ENCODE measurements at places on chromosomes 3 and 15.
A peak's percentile ranks its signal among the peaks of the same experiment; 100 is the strongest.

DNA sequence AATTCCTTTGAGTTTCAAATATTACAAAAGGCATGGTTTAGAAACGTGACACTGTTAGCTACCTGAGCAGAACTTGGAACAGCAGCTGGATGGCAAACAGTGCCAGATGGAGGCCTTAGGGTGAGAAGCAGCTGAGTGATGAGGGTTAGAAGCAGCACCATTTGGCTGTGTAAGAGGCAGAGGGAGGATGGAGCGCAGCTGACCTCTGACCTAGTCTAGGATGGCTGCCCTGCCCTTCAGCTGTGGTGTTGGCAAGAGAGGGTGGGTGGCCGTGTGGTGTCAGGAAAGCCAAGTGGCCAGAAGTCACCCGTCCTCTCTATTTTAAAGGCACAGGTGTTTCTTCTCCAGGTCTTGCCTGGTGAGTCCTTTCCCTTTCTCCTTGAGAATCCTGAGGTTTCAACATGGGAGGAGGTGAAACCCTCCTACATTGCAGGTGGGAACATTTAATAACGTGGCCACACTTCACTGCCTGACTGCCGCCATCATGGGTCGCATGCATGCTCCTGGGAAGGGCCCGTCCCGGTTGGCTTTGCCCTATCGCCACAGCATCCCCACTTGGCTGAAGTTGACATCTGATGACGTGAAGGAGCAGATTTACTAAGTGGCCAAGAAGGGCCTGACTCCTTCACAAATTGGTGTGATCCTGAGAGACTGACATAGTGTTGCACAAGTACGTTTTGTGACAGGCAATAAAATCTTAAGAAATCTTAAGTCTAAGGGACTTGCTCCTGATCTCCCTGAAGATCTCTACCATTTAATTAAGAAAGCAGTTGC lies 17.6 kb downstream of the BCL2L10 start:
- peak; percentile 98 for DNase-seq

- DNase-seq, result no peak
Measured at GRCh38 chr3:84820126-84820525, 138.7 kb upstream of the CADM2 start.

GRCh38 chr15:96331945-96332636 lies 1.6 kb downstream of the NR2F2 start:
- no peak for DNase-seq

DNA sequence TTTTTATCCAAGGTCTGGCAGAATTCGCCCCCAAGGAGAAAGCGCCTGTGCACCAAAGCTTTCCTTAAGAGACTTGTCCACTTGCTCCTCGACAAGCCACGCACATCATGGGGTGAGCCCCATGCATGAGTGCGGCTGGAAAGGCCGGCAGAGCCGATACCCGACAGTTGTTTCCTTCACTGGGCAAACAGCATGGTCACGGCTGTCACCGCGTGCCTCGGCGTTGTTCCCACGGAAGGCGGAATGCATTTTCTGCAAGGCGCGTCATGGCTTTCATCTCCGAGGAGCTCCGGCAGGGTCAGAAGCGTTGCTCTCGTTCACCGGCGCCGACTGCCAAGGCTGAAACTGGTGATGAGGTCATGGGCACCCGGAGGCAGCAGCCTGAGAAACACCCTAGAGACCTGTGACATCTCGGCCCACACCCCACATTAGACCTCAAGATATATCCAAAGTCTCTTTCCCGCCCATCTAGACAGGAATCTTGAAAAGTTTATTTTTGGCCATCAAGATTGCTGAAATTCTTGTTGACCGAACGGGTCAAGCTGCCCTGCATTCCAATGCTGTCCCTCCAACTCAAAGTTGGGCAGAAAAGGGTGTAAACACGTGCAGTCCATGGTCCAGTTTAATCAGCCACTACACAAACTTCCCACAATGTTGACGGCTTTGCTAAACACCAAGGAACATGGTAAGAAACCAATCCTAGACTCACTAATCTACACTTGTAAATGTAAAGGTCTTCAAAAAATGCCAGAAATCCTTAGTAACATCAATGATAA lies 604 bp upstream of the TJP1 start:
- DNase-seq, result peak; percentile 40

DNA sequence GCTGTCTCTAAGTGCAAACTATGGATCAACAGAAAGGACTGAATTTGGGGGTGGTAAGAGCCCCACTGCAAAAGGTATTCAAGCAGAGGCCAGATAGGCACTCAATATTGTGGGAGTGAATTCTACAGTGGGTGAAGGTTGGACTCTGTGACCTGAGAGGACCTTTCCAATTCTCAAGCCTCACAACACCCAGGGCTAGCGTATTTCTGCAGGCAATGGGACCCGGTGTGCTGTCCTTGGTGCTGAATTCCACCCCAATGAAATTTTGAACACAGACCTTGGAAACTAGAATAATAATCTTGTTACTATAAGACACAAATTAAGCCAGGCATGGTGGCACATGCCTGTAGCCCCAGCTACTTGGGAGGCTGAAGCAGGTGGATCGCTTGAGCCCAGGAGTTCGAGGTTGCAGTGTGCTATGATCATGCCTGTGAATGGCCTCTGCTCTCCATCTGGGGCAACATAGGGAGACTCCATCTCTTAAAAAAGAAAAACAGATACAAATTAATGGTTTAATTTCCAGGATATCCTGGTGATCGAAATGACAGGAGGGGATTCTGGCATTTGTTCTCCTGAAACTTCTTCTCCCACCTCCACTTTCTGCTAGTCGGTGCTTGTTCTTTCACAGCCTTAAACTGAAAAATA lies 135.4 kb downstream of the RAB11A start:
- DNase-seq, result peak; percentile 14

GRCh38 chr15:63503739-63504246 lies 600 bp upstream of the USP3 start:
- DNase-seq, result peak; percentile 72

DNA sequence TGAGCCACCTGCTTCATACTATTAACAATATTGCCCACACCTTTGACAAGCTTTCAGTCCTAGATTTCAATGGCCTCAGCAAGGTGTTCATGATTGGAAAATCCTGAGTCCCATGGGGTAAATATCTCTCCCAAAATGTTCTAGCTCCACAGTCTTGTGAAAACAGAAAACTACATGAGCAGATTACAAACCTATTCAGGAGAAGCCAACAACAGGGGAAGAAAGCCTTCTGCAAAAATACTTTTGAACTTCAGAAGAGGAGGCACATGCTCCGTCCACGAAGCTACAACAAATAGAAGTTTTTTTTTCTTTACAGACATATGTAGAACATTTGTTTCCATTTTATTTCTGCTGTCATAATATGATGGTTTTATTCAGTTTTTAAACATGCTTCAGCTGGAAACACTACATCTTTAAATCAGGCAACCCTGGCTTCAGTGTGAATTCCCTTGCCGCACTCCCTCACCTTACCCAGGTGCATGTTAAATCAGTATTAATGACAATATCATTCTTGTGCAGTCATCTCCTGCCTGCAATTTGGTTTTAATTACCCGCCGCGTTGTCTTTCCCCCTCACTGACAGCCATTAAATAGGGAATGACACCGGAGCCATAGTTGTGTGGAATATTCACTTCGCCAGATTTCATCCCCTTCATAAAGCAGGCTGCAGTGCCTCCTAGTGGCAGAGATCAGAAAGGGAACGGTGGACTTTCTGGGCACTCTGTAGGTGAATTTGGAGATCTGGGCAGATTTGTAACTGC lies 725.5 kb upstream of the ARRDC4 start:
- DNase-seq, result peak; percentile 12

- no peak for DNase-seq
Measured at GRCh38 chr15:46301291-46301690, 666.5 kb downstream of the SQOR start.

GRCh38 chr3:8538913-8539312 lies 37.3 kb downstream of the LMCD1 start:
- DNase-seq, result no peak

- no peak for DNase-seq
Measured at GRCh38 chr3:141235661-141236171, 4.1 kb downstream of the PXYLP1 start.

GRCh38 chr3:139988472-139989156 lies 53.6 kb downstream of the CLSTN2 start:
- no peak for DNase-seq

GRCh38 chr15:71149646-71150557 lies 34.6 kb downstream of the THSD4 start:
- DNase-seq, result no peak

- no peak for DNase-seq
Measured at GRCh38 chr3:107521469-107522059, 1.2 kb upstream of the BBX start.

DNA sequence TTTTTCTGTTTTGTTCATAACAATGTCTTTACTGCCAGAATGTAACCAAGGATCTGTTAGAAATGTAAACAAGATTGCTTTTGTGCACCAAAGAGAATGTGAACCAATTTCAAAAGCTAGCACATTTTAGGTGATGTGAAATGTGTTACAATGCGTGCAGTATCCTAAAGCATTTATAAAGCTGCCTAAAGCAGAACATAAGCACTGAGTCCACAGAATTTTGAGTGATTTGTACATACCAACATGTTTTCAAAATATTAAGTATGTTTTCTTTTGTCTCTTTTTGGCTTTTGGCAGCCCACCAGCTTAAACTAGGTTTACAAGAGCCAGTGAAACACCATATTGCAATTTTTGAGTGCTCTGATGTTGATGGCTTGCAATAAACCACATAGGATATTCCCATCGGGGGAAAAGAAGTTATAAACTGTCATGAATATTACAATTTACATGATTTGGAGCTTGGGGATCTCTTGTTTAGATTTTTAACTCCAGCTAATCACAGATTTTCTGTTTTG lies 364.0 kb downstream of the ZIC1 start:
- DNase-seq, result no peak

DNA sequence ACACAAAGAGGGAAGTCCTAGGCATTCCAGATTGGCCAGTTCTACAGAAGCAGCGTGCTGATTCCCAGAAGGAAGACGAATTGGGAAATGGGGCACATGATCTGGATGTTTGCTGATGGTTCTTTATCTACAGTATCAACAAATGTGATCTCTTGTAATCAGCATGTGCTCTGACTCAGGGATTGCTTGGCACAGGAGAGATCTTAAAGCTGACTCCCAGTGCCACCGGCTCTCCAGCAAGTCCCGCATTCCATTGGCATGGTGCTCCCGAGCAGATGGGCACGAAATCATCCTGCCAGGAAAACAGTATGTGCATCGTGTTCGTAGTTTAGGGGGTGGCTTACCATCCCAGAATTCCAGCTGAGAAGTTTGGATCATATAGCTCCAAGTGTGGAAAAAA lies 259.9 kb upstream of the NR2F2 start:
- DNase-seq, result no peak

GRCh38 chr3:160169139-160169976 lies 55.9 kb upstream of the C3orf80 start:
- DNase-seq, result no peak

GRCh38 chr15:83971992-83972391 lies 263.6 kb upstream of the GOLGA6L4 start:
- DNase-seq, result no peak
